Activated CD8-positive, alpha-beta memory T cell treated with anti-CD3 and anti-CD28 coated beads for 48 hours (primary cell): ENCODE measurements at places on chromosomes 2 and 18.

GRCh38 chr2:236642125-236642524, 72.5 kb downstream of the ACKR3 start:
- DNase-seq: no peak

GRCh38 chr2:73404409-73404808, 18.8 kb downstream of the ALMS1 start:
- DNase-seq: no peak

- DNase-seq: no peak
These were observed 134.8 kb upstream of the SERPINE2 start for GRCh38 chr2:224173933-224174332.

DNA sequence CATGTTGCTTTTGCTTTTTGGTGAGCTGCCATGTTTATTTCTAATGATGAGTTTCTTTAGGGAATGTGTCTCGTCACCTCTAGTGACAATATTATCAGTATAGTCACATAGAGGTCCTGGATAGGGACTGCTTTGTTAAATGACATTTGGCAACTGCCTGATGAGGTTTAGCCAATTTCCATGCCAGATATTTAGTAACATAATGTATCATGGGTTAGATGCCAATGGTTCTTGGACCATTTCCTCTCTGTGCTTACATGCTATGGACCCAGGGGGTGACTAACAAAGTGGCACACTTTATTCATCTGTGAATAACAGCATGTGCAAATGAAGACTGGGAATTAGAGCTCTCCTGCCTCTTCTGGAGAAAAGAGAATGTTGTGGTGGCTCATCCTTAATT, 56.2 kb upstream of the RAB27B start:
- no peak for DNase-seq

DNA sequence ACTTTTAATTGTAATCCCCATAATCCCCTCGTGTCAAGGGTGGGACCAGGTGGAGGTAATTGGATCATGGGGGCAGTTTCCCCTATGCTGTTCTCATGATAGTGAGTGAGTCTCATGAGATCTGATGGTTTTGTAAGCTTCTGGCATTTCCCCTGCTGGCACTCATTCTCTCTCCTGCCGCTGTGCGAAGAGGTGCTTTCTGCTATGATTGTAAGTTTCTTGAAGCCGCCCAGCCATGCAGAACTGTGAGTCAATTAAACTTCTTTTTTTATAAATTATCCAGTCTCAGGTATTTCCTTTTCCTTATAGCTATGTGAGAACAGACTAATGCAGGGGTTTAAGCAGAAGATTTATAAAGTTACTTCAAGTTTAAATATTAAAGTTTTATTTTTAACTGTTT, 655.2 kb downstream of the EPHA4 start:
- no peak for DNase-seq

DNA sequence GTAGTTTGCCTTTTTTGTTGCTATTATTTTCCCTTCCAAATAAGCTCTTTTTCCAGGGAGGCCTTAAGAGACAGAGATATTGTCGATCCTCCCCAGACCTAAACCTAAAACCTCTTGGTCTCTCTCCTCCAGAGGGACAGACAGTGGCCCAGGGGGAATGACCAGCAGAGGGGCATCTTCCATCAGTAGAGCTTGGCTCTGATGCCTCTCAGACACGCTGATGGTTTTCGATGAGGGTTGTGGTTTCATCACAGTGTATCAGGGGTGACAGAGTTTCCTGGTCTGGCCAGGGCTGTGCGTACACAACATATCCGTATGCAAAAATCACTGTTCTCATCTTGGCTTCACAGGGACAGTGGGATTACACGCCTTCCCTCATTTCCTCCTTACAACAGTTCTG, 68.6 kb downstream of the GATA6 start:
- no peak for DNase-seq

GRCh38 chr2:214103276-214104001, 307.4 kb upstream of the VWC2L start:
- no peak for DNase-seq

DNA sequence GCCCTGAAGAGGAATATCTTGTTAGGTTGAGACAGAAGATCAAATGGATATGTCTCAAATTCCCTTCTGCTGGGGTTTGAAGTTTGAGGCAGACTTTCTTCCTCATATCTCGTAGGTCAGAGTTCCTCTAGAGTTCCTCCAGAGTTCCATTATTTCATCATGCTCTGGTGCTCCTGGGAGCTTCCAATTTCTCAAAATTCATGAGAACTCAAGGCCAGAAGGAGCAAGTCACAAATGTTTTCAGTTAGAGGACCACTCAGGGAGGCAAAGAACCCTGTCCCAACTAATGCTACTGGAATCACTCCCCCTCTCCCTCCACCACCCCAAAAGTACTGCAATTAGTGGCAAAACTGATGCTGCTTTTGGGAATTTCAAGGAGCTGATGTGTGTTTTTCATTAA, 115.7 kb upstream of the RBMS1 start:
- no peak for DNase-seq

DNA sequence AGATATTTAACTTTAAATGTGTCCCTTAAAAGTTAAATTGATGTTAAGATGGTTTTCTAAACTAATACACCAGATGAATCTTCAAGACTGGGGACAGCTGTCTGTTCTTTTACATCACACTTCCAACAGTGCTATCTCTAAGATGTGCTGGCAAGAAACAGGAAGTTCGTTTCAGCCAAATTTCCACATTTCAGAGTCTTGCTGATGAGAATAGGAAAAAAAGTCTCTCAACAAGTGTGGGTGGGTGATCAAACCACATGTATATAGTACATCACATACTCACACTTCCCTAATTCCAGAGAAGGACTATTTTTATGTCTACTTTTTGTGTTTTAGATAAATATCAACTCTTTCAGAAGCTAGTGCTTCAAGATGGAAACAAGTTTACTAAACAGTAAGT, 1712.8 kb upstream of the TMEFF2 start:
- no peak for DNase-seq

DNA sequence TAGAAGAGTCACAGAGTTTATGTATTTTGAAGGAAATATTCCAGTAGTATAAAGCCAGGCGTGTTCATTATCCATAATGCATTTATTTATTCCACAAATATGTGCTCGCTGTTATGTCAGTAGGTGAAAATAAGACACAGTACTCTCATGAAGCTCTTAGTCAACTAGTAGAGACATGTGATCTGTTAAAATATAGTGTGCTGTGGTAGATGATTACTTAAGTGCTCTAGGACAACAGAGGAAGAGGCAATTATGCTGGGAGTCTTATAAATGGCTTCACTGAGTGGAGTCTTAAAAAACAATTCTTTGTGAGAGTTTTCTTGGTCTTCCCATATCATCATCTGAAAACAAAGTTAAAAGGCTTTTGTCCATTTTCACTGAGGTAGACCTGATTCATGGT, 457.3 kb downstream of the XIRP2 start:
- DNase-seq: no peak

GRCh38 chr2:42385225-42385624, 24.2 kb upstream of the COX7A2L start:
- DNase-seq: no peak

- no peak for DNase-seq
These were observed 63.0 kb upstream of the GALNT13 start for GRCh38 chr2:153808679-153809078.

- DNase-seq: no peak
These were observed 41.0 kb upstream of the EPC2 start for GRCh38 chr2:148603562-148603920.

- no peak for DNase-seq
These were observed 20.3 kb downstream of the CFAP210 start for GRCh38 chr2:169673921-169674320.

GRCh38 chr18:31190919-31191318, 28.3 kb upstream of the DSC1 start:
- DNase-seq: no peak

- no peak for DNase-seq
These were observed 15.8 kb downstream of the C18orf63 start for GRCh38 chr18:74331404-74331803.

DNA sequence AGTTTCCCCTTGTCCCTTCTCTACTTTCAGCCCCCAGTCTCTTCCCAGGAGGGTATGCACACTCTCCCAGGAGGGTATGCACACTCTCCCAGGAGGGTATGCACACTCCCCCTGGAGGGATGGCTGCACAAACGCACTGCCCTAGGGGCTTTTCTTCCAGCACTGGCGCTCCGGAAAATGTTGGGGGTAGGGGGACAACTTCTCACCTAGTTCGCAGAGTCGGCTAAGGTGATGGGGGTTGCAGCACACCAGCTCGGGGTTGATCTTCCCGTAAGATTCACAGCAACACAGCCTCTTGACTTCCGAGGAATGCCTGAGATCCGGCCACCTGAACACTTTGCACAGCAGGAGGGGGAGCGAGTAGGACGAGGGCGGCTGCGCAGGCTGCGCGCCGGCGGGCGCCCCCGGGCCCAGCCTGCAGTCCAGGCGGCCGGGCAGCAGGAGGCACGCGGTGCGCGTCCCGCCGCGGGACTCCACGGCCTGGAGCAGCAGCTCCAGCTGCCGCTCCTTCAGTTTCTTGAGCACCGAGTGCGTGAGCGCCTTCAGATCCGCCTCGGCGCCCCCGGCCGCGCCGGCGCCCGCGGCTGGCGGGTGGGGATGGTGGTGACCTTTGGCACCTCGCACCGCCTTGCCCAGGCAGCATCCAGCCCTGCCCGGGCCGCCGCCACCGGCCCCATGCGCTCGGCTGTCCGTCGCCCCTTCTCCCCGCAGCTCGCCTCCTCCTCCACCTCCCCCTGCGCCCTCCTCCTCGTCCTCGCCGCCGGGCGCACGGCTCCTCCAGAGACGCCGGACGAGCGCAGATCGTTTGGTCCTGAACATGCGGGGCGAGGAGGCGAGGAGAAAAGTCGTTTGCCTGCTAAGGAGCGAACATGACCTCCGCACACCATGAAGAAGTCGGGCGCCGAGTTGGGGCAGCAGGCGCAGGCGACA, 894 bp downstream of the SMAD7 start:
- DNase-seq: no peak

DNA sequence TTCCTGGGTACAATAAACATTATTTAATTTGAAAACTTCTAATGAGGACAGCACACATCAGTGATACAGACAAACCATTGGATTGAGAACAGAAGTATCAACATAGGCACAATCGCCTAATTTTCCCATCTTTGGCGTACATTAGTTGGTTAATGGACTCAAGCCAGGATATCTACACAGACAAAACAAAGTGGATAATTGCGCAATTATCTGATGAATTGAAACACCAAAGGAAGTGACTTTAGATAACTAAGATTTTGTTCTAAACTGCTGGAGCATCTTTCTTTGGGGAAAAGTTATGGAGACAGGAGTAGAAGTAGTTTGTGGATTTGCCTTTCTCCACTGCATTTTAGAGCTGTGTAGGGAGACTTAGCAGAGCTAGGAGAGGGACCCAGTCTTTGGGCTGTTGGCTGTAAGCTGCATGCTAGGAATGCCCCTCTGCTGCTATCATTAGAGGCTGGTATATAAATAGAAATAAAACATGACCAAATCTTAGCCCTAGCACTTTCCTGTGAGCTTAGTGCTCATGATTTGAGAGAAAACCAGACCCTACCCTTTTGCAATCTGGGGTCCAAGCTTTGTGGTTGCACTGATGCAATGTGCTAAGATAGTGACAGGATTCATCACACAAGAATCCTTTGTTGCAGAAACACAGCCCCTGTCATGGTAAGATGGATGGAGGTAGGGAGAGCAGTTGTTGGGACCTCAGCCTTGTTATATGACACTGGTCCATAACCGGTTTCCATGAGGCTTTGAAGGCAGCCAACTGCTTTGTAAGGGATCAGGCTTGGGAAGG, 264.5 kb upstream of the PIK3C3 start:
- DNase-seq: no peak

DNA sequence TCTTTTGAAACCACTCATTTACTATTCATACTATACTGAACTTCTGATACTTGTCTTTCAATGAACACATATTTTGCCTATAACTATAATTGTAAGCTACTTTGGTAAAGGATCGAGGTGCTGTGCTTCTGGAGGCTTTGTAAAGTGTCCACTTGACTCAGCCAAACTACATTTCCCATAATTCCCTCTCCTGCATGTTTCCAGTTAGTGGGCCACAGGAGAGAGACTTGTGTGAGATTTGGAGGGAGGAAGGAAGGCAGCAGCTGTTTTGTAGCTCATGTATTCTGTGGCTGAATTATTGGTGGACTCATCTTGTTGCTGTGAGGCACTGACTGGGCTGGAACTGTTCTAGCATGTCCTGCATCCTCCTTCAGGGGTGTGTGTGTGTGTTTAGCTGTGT, 328.8 kb downstream of the ARL6IP6 start:
- DNase-seq: no peak

DNA sequence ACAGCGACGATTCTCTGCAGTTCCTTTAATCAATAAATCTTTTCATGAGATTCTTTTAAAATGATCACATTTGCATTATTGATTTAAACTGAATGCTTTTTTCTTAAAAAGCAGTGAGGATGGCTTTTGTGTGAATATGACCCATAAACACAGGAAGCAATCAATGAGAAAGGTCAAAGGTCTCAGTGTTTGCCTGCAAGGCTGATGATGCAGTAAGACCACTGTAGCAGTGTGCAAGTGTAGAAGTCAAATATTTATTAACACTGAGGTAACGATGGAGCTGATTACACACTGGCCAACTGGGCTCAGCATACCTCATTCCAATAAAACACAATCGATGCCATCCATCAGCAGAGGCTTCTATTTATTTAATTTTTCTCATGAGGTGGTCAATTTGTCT, 633.5 kb downstream of the DCDC2C start:
- DNase-seq: no peak

GRCh38 chr2:70891572-70892357, 43.9 kb upstream of the ATP6V1B1 start:
- DNase-seq: no peak

GRCh38 chr2:36530178-36530982, 67.6 kb downstream of the FEZ2 start:
- no peak for DNase-seq

DNA sequence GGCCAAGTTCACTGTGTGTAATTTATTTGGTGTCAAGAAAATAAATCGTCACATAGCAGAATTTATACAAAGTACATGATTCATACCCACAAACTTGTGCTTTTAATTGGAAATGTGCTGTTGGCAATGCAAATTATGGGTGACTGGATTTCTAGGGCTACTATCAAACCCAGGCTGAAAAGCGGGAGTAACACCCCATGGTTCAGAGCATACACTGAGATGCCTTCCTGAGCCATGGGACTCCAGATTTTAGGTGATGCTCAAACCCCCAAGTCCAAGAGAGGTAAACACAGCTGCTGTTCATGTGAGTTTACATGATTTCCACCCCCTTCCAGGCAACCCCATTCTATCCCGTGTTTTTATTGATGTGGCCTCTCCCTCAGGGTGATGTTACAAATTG, 565.9 kb upstream of the ID2 start:
- no peak for DNase-seq
